ENCODE measurements at places on chromosomes 5 and 9. TPM values are rescaled to one million over a fixed set of nuclear protein-coding genes. Genes with fewer than 3 reads are reported as not detected.

TSLP gene
- not detected for total RNA-seq

GRCh38 chr5:59685793-59686192, 207.7 kb downstream of the PDE4D start:
- DNase-seq, result no peak

DNA sequence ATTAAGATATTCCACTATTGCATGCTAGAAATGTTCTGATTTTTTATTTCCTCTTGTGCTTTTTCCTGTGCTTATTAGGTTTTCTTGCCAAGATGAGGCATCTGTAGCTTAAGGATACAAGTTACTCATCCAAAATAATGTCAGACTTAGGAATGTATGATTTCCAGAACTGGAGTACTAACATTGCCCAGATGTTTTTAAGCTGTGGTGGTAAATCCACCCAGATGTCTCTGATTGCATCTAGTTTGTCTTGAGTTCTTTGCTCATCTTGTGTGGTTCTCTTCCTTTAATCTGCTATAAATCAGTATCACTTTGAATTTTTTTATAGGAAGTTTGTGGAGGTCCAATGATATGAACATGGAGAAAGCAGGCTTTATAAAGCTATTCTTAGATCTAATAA, 337.5 kb upstream of the ZNF608 start:
- DNase-seq, result no peak

AK3 gene
- 18.9 TPM for total RNA-seq

DNA sequence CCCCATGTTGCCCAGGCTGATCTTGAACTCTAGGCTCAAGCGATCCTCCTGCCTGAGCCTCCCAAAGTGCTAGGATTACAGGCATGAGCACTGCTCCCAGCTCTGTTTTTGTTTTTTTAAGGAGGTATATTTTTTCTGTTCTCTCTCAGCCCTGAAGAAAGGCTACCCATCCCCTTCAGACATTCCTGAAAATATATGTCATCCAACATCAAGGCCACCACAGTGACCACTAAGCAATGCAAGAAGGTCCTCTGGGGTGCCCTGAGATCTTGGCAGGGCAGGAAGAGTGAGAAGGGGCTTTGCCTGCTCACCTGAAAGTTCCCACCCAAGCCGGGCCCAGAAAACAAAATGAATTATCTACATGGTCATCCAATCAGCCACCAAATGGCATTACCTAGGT, 47.8 kb upstream of the IL17B start:
- no peak for DNase-seq

DNA sequence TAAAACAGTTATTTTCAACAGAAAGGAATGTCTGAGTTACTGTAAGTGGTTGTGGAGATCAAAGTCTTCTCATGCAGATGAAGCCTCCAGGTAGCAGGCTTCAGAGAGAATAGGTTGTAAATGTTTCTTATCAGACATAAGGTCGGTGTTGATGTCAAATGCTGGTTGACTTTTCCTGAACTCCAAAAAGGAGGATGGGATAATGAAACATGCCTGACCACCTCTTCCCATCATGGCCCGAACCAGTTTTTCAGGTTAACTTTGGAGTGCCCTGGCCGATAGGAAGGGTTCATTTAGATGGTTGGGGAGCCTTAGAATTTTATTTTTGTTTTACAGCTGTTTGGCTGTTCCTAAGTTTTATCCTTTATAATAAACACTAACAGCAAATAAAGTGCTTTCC, 478.4 kb downstream of the ACTL7B start:
- no peak for DNase-seq

DNA sequence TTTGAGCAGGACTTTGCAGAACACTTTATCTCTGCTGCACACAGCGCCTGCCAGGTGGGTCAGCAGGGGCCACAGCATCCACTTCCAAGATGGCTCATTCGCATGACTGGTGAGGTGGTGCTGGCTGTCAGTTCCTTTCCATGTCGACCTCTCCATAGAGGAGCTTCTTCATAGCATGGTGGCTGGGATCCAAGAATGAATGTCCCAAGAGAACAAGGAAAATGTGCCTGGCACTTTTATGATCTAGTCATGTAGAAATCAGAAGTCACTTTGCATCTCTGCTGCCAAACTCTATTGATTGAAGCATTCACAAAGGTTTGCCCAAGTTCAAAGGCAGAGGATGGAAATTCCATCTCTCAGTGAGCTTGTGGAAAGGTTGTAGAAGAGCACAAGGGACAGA, 85.0 kb downstream of the GALNT10 start:
- no peak for DNase-seq

DNA sequence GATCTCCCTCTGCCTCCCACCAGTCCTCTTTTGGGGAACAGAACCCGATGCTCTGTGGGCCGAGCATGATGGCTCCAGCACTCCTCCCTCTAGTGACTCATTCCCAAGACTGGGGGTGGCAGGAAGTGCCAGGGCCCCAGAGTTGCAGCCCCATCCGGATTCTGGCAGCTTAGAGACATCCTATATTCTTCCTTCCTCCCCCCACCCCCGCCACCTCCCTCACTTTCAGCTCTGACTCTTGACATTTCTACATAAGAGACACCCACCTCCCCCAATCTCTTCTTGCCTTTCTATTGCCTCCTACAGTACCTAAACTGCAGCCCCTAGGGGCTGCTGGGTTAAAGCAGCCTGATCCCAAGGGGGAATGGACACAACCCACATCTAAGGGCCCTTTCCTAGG, 47.1 kb upstream of the MATR3 start:
- no peak for DNase-seq

PTGR1 gene
- not detected for total RNA-seq

DNA sequence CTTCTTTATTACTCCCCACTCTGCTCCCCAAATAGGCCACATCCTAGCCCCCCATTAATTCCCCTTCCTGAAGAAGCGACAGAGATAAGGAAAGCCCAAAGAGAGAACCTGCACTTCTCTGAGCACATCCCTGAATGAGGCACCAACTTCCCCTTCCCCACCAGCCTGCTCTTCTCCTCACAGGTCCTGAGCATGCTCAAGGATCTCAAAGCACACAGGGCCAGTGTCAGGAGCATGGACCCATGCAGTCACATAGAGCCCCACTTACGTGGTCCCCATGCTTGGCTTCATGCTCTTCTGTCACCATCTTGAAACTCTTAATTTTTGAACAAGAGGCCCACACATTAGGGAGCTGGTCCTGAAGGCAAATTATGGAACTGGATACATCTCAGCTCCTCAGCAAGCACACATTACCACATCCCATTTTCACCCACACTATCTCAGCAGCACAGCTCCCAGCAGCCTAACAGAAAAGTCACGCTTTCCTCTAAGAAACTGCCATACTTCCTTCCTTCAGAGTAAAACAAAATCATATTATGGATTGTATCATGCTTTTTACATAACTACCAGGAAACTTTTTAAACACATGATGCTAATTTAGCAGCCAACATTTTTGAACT, 99.8 kb downstream of the NFIB start:
- no peak for DNase-seq

- DNase-seq, result no peak
Measured at GRCh38 chr9:130239363-130239695, 26.2 kb upstream of the HMCN2 start.
